ENCODE measurements at places on chromosomes 11 and 22.

GRCh38 chr11:109247071-109247470 is 174.9 kb upstream of the C11orf87 start:
- no peak for DNase-seq

GRCh38 chr11:13672576-13673210 is 4.2 kb downstream of the FAR1 start:
- no peak for DNase-seq

- DNase-seq = no peak
These were observed 709 bp downstream of the FTH1 start for GRCh38 chr11:61966734-61967115.

- DNase-seq = no peak
These were observed 25.0 kb upstream of the ARFGAP3 start for GRCh38 chr22:42881982-42882656.

- DNase-seq = no peak
These were observed 124.1 kb upstream of the CSNK2A3 start for GRCh38 chr11:11476971-11477645.

DNA sequence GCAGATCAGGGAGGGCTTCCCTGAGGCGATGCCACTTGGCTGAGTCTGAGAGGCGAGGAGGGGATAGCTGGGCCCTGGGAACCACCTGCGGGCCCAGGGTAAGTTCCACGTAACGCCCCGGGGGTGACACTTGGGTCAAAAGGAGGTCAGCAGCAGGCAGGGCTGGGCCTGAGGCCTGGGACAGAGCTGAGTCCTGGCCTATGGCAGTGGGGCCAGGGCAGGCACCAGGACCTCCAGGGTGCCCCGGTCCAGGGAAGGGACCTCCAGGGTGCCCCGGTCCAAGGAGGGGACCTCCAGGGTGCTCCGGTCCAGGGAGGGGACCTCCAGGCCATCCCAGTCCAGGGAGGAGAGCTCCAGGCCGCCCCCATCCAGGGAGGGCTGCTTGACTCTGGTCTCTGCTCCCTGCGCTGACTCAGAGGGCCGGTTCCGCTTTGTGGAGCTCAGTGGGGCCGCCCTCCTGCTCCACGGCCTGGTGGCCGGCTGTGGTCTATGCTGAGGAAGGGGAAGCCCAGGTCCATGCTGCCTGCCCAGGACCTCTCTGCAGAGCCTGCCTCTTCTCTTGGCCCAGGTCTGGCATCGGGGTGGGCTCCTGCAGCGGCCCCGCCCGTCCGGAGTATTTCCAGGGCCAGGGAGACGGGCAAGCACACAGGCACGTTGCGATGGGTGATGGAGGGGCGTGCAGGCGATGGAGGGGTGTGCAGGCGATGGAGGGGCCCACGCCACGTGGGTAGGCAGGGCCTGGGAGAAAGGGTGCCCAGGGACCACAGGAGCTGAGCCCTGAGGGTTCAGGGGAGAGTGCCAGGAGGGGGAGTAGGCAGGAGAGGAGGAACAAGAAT is 19.5 kb upstream of the WNT7B start:
- DNase-seq = no peak

GRCh38 chr22:48797731-48798130 is 1029.9 kb downstream of the BRD1 start:
- no peak for DNase-seq
